Stimulated activated CD4-positive, alpha-beta T cell treated with anti-CD3 and anti-CD28 coated beads, Interleukin-12 subunit alpha, Interleukin-12 subunit beta, amount 100 ng/mL, for 24 hours (primary cell): ENCODE measurements at places on chromosomes 1 and 21.

- DNase-seq = no peak
Measured at GRCh38 chr21:17498586-17498985, 14.3 kb upstream of the CXADR start.

- DNase-seq = no peak
Measured at GRCh38 chr1:205250699-205251098, 23.0 kb downstream of the TMCC2 start.

- no peak for DNase-seq
Measured at GRCh38 chr1:187876775-187877174, 1048.0 kb downstream of the PLA2G4A start.

DNA sequence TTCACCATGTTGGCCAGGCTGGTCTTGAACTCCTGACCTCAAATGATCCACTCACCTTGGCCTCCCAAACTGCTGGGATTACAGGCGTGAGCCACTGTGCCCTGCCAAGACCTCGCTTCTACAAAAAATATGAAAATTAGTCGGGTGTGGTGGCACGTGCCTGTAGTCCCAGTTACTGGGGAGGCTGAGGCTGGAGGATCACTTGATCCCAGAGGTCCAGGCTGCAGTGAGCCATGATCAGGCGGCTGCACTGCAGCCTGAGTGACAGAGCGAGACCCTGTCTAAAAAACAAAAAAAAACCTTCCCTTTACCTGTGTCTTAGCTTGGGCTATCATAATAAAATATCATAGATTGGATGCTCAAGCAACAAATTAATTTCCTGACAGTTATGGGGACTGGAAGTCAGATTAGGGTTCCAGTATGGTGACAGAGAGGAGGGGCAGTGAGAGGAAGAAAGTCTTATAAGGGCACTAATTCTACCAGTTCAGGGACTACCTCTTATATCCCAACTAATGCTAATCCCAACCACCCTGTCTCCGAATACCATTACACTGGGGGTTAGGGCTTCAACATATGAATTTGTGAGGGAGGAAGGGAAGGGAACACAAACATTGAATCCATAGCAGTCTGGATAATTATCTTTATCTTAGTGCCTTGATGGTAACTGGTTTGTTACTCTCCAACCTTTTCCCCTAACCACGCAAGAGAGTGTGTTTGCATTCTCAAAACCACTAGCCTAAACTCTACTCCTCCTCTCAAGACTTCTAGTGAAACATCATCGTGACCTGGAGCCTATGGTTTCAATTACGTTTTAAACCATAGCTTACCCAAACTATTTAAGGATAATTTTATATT lies 1.0 kb upstream of the NAXE start:
- DNase-seq = no peak

DNA sequence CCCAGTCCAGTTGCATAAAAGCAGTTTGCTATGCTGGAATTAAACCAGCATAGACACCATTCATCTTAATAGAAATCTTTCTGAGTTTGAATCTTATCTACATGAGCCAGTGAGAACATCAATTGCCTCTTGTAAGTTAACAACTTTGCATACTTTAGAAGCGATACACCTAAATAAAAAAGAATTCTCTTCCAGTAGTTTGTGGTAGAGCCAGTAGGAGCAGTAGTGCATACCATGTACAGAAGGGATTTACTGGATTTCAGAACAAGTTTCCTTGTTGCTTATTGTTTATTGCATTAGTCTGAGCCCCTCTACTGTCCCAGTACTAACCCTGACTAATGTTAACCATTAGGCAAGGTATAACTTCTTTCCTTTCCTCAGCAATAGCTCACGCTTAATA lies 313.1 kb downstream of the TGFB2 start:
- no peak for DNase-seq

GRCh38 chr1:186722711-186723309 lies 42.6 kb upstream of the PTGS2 start:
- DNase-seq = no peak
